ENCODE measurements at places on chromosomes 7 and 10.

DNA sequence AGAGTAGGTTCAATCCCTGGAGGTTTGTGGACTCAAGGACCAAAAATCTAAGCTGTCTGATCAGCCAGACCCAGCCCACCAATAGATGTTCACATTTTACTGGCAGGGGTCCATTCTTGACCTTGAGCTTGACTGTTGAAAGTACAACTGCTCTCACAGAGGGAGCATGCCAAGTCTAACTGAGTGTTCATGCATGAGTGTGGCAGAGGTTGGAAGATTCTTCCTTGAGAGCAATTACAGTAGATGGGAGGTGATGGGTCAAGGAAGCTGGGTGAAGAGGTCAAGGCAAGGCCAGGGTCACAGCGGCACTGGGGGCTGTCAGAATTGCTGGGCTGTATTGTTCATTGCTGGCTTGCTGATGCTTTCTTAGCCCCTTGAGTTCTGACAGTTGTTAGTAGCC lies 202.8 kb upstream of the SVIL start:
- no peak overlapping the region for H3K4me3 ChIP-seq
- H3K36me3 ChIP-seq: no peaks in the 10 kb centered on the region
- no peak for DNase-seq

DNA sequence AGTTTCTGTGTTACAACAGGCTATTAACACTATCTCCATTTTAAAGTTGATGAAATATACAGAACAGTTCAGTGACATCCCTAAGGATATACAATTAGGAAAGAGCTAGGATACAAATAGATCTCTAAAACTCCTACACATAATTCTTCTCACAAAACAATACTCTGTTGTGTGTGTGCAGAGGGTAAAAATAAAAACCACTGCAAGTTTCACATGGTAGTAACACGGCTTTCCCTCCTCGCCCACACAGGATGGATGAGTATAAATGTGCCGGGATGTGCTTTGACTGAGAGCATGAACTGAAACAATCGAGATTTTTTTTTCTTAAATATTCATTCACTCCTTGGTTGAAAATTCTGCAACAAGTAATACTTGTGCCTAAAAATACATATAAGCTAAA lies 131.5 kb upstream of the C1QL3 start:
- no peaks in the 10 kb centered on the region for H3K36me3 ChIP-seq
- no peaks in the 10 kb centered on the region for H3K27me3 ChIP-seq
- no peaks in the 10 kb centered on the region for H3K4me1 ChIP-seq
- H3K27ac ChIP-seq: no peak overlapping the region
- no peak overlapping the region for H3K4me3 ChIP-seq

DNA sequence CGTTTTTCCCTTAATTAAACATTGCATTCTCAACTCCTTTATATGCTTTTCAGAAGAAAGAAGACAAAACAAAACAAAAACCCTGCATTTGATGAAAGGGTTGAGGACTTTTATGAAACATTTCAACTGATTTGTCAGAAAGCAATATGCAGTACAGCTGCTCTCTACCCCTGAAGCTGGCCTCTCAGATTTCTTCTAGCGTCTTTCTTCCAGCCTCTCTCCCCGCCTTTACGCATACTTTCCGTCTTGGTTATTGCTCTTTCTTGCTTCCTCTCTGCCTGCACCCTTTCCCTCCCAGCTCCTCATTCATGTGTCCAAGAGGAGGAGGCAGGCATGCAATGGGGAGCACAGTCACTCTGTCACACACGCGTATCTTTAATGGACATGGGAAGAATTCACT lies 91.0 kb upstream of the COL1A2 start:
- H3K36me3 ChIP-seq: no peaks in the 10 kb centered on the region
- no peak for DNase-seq
- H3K27ac ChIP-seq: no peak overlapping the region
- H3K4me1 ChIP-seq: no peaks in the 10 kb centered on the region
- H3K27me3 ChIP-seq: no peaks in the 10 kb centered on the region

DNA sequence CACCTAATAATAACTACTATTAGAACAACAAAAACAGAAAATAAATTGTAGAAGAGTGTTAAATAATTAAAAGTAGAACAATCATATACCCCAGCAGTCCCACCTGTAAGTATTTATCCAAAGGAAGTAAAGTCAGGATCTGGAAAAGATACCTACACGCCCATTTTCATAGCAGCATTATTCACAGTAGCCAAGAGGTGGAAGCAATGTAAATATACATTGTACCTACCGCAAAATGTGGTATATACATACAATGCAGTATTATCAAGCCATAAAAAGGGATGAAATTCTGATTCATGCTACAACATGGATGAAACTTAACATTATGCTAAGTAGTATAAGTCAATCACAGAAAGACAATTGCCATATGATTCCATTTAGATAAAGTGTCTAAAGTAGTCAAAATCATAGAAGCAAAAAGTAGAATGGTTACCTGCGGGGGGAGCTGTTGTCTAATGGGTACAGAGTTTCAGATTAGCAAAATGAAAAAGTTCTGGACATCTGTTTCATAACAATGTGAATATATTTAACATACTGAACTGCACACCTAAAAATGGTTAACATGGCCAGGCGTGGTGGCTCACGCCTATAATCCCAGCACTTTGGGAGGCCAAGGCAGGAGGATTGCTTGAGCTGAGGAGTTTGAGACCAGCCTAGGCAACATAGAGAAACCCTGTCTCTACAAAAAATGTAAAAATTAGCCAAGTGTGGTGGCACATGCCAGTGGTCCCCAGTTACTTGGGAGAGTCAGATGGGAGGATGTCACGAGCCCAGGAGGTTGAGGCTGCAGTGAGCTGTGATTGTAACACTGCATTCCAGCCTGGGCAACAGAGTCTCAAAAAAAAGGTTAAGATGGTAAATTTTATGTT lies 6.0 kb upstream of the TMED4 start:
- DNase-seq: peak; percentile 39
- H3K4me1 ChIP-seq: peaks cover 2% of the 10 kb centered on the region
- H3K4me3 ChIP-seq: no peak overlapping the region
- no peak overlapping the region for H3K27ac ChIP-seq
- no peaks in the 10 kb centered on the region for H3K36me3 ChIP-seq

DNA sequence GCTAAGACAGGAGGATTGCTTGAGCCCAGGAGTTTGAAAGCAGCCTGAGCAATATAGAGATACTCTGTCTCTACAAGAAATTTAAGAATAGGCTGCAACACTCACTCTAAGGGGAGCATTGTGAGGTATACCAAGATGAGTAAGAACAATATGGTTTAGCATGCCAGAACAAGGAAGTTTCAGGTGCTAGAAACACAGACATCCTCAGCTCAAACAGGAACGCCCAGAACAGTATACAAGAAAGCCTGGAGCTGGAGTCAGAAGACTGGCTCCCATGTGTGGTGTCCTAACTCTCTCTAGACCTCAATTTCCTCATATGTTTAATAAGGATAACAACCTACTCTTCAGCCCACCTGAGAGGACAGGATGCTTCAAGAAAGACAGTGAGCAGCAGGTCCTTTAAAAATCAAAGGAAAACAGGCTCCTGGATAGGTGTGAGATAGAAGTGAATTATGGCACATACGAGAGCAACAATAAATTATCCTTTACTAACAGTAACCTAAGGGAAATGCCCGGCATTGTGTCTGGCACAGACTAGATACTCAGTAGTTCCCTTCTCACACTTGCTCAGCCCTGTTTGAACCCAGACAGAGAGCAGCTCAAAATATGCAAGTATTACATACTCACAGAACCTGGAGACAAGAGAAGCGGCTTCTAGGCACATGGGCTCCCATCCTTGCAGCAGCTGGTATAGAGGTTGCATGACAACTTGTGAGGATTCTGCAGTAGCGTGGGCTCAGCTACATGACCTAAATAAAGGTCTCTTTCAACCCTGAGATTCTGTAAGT lies 45.4 kb downstream of the KAT6B start:
- no peak for DNase-seq
- H3K27ac ChIP-seq: no peak overlapping the region
- no peaks in the 10 kb centered on the region for H3K27me3 ChIP-seq
- no peak overlapping the region for H3K4me3 ChIP-seq
- peaks cover 9% of the 10 kb centered on the region for H3K4me1 ChIP-seq

GRCh38 chr7:121873289-121874194 lies 581 bp downstream of the PTPRZ1 start:
- H3K4me3 ChIP-seq: no peak overlapping the region
- H3K4me1 ChIP-seq: no peaks in the 10 kb centered on the region
- no peak overlapping the region for H3K27ac ChIP-seq

GRCh38 chr7:148987751-148988512 lies 40.4 kb downstream of the PDIA4 start:
- H3K4me3 ChIP-seq: peak overlapping the region; percentile 95
- peak overlapping the region; percentile 94 for H3K27ac ChIP-seq
- no peaks in the 10 kb centered on the region for H3K36me3 ChIP-seq
- no peaks in the 10 kb centered on the region for H3K27me3 ChIP-seq

DNA sequence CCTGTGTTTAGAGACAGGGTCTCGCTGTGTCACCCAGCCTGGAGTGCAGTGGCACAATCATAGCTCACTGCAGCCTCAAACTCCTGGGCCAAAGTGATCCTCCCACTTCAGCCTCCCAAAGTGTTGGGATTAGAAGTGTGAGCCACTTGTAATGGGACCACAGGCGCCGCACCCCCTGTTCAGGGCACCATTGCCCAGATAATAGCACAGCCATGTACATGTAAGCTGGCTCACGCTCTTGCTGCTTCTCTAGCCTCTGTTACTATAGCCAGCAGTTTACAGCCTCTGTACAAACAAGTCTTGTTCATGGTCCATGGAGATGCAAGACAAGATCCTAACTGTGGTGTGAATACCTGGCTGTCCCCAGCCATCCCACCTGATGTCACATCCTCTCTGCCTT lies 4.2 kb upstream of the MLXIPL start:
- H3K27ac ChIP-seq: no peak overlapping the region
- no peaks in the 10 kb centered on the region for H3K36me3 ChIP-seq
- no peak for DNase-seq

- no peaks in the 10 kb centered on the region for H3K36me3 ChIP-seq
- no peak for DNase-seq
- H3K4me1 ChIP-seq: peaks cover 11% of the 10 kb centered on the region
- H3K27ac ChIP-seq: no peak overlapping the region
- no peak overlapping the region for H3K4me3 ChIP-seq
- no peaks in the 10 kb centered on the region for H3K27me3 ChIP-seq
Measured at GRCh38 chr10:5590816-5591215, 66.1 kb downstream of the CALML3 start.

GRCh38 chr10:104104926-104105325 lies 17.0 kb upstream of the SFR1 start:
- no peaks in the 10 kb centered on the region for H3K4me1 ChIP-seq
- H3K4me3 ChIP-seq: no peak overlapping the region
- no peaks in the 10 kb centered on the region for H3K27me3 ChIP-seq

- peaks cover 51% of the 10 kb centered on the region for H3K4me1 ChIP-seq
- H3K36me3 ChIP-seq: no peaks in the 10 kb centered on the region
- H3K4me3 ChIP-seq: no peak overlapping the region
- no peak overlapping the region for H3K27ac ChIP-seq
Measured at GRCh38 chr10:44971935-44972757, 6.5 kb downstream of the DEPP1 start.

GRCh38 chr7:128131731-128132130 lies 100.5 kb upstream of the LRRC4 start:
- H3K4me3 ChIP-seq: no peak overlapping the region
- H3K27ac ChIP-seq: no peak overlapping the region
- no peak for DNase-seq
- peaks cover 17% of the 10 kb centered on the region for H3K27me3 ChIP-seq

- no peak overlapping the region for H3K4me3 ChIP-seq
- no peaks in the 10 kb centered on the region for H3K36me3 ChIP-seq
- no peaks in the 10 kb centered on the region for H3K27me3 ChIP-seq
- no peak overlapping the region for H3K27ac ChIP-seq
- H3K4me1 ChIP-seq: no peaks in the 10 kb centered on the region
- no peak for DNase-seq
Measured at GRCh38 chr10:77228559-77228958, 409.0 kb downstream of the KCNMA1 start.

- H3K4me3 ChIP-seq: no peak overlapping the region
- H3K27me3 ChIP-seq: no peaks in the 10 kb centered on the region
- DNase-seq: no peak
- no peak overlapping the region for H3K27ac ChIP-seq
- no peaks in the 10 kb centered on the region for H3K4me1 ChIP-seq
Measured at GRCh38 chr7:156487811-156488533, 152.6 kb upstream of the RNF32 start.

DNA sequence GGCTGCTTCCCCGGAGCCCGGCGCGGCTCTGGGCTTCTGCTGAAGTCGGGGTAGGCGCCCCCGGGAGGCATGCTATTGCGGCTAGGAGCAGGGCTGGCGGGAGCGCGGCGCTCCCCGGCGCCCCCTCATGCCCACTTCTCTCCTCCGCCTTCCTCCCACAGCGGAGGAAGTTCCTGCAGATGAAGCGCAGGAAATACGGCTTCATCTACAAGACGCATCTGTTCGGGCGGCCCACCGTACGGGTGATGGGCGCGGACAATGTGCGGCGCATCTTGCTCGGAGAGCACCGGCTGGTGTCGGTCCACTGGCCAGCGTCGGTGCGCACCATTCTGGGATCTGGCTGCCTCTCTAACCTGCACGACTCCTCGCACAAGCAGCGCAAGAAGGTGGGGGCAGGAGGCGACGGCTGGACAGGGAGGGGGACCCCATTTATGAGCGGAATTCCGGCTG lies 479 bp downstream of the CYP26A1 start:
- peaks cover 39% of the 10 kb centered on the region for H3K4me1 ChIP-seq
- DNase-seq: no peak
- peaks cover 84% of the 10 kb centered on the region for H3K27me3 ChIP-seq
- H3K27ac ChIP-seq: no peak overlapping the region
- H3K4me3 ChIP-seq: no peak overlapping the region

- no peak for DNase-seq
- H3K4me1 ChIP-seq: no peaks in the 10 kb centered on the region
Measured at GRCh38 chr7:16063221-16063620, 358.1 kb downstream of the CRPPA start.

- no peaks in the 10 kb centered on the region for H3K4me1 ChIP-seq
- H3K27ac ChIP-seq: no peak overlapping the region
- H3K4me3 ChIP-seq: no peak overlapping the region
Measured at GRCh38 chr7:40301486-40302068, 166.8 kb downstream of the SUGCT start.

DNA sequence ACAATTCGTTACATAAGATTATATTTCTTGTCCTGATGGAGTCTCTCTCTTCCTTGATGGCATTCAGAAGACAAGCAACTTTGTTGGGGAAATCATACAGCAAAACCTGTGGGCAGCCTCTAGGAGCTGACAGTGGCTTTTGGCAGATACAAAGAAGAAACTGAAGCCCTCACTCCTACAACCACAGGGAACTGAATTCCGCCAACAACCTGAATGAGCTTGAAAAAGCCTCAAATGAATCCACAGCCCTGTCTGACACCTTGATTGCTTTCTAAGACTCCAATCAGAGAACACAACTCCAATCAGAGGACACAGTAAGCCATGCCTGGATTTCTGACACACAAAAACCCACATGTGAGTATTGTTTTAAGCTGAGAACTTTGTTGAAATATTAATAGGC lies 576.8 kb upstream of the LRRTM3 start:
- H3K27me3 ChIP-seq: no peaks in the 10 kb centered on the region
- no peak overlapping the region for H3K4me3 ChIP-seq
- no peaks in the 10 kb centered on the region for H3K36me3 ChIP-seq
- H3K27ac ChIP-seq: no peak overlapping the region

Data from CD4-positive, alpha-beta T cell (primary cell).